Brain (organoid and tissue), 16 donors: ENCODE measurements at places on chromosomes 3 and 15.

DNA sequence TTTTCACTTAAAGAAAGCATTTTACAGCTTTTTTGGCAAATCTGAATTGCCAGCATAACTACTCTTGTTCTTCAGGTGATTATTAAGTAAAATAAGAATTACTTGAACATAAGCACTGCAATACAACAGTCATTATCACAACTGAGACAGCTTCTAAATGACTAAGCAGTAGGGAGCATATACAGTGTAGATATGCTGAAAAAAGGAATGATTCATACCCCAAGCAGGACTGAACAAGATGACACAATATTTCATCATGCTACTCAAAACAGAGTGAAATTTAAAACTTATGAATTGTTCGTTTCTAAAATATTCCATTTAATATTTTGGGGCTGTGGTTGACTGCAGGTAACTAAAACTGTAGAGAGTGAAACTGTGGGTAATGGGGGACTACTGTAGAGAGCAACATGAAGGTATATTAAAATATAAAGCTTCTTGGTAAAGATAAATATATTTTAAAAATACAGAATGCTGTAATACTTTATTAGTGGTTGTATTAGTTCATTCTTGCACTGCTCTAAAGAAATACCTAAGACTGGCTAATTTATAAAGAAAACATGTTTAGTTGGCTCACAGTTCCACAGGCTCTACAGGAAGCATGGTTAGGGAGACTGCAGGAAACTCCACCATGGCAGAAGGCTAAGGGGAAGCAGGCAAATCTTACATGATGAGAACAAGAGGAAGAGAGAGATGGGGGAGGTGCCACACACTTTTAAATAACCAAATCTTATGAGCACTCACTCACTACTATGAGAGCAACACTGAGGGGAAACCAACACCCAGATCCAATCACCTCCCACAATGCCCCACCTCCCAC, 84.8 kb downstream of the DCLK3 start:
- DNase-seq, result no peak

- DNase-seq, result no peak
These were observed 132.8 kb downstream of the OSBPL10 start for GRCh38 chr3:31848163-31848818.

DNA sequence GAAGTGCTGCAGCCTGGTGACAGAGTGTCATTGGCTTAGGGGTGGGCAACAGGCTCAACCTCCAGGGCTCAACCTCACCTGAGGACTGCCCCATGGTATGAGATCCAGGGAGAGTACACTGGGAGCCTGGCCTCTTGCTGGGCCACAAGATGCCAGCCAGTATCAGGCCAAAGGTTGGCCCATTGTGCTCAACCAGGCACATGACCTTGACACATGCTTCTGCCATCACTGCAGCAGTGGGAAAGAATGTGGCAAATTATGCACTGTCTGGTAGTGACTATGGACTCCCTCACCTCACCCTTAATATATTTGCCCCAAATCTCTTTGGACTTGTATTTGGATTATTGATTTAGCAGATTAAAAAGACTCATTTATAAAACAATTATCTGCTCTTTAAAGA, 233.9 kb upstream of the GOLGA6L4 start:
- DNase-seq, result no peak

- peak; percentile 91 for DNase-seq
These were observed 224.0 kb upstream of the RGMA start for GRCh38 chr15:93312891-93313486.

GRCh38 chr3:133874344-133874743, 21.3 kb downstream of the RAB6B start:
- no peak for DNase-seq

- DNase-seq, result no peak
These were observed 45.8 kb downstream of the CHP1 start for GRCh38 chr15:41276831-41277230.

DNA sequence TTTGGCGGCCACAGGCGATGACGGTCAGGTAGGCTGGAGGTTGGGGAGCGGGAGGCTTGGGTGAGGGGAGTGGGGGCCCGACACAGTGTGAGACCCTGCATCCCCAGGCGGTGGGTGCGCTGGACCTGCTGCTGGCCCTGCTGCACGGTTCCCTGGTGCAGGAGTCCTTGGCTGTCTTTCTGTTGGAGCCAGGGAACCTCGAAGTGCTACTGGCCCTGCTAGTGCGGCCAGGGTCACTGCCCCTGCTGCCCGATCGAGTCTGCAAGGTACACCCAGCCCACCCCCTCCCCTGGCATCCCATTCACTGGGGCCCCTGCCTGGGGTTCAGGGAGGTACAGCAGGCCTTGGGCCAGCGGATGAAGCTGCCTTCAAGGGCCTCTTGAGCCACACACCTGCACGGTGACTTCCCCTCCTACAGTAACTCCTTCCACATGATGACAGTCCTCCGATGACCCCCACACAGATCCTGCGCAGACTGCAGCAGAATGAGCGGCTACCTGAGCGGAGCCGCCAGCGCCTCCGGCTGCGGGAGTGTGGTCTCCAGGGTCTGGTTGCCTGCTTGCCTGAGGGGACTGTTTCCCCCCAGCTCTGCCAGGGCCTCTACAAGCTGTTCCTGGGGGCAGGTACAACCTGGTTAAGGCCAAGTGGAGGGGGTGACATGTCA, 19.5 kb downstream of the NBEAL2 start:
- no peak for DNase-seq

- no peak for DNase-seq
These were observed 85.1 kb downstream of the EFL1 start for GRCh38 chr15:82177291-82178010.

DNA sequence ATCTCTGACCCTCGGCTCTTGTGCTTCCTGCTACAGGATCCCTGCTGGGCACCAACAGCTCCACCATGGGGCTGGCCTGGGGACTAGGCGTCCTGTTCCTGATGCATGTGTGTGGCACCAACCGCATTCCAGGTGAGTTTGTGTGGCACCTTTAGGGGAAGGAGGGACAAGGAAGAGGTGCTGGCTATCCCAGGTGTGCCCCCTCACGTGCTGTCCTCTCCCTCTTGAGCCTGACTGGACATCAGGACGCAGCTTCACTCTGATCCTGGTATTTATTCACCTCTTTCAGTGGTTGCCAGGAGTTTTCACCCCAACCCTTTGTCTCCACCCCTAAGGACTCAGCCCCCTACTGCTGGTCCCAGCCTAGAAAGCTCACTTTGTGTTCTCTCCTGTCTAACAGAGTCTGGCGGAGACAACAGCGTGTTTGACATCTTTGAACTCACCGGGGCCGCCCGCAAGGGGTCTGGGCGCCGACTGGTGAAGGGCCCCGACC, 960 bp downstream of the THBS1 start:
- no peak for DNase-seq

GRCh38 chr3:194102436-194102835, 33.5 kb upstream of the HES1 start:
- no peak for DNase-seq

GRCh38 chr3:180290300-180290699, 253.6 kb upstream of the PEX5L start:
- no peak for DNase-seq

GRCh38 chr3:46019707-46020106, 7.6 kb downstream of the XCR1 start:
- no peak for DNase-seq

DNA sequence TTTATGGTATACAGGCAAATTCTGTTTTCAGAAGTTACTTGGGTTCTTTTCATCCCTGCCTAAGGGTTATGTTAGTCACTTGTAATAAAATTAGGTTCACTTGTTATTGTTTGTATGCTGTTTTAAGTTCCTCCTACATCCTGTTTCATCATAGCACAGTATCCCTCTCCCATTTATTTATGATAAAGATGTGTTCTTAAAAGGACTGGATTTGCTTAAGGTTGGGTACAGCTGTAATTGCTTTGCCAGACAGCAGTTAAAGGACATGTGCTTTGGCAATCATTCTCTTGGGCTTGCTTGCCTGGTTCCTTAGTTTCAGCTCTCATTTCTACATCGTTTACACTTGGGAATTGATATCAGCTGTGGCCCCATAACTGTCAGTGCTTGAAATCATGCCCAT, 11.7 kb downstream of the ATP2C1 start:
- no peak for DNase-seq

DNA sequence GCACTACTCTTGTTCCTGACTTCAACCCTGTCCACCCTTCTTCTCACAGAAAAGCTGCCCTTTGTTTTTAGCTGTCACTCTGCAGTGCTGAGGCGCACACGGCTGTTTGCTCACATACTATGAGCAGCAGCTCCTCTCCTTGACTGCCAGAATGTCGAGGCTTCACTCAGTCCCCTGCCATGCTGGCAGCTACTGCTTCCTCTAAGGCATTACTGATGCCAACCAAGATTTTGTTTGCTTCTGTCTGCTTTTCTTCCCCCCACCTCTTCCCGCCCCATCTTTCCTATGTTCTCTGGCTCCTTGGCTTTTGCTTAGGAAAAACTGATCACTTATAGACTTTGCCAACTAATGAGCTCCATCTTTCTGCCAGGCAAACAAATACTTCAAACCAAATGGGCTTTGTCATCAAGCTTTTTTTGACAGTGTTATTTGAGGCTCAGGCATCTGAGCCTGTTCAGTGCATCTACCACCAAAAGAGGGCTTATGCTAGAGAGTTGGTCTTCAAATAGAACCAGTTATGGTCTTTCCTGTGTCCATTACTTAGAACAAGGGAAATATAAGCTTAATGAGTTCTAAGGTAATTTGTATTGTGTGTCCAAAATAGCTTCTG, 81.0 kb downstream of the FBXL2 start:
- DNase-seq, result peak; percentile 7

DNA sequence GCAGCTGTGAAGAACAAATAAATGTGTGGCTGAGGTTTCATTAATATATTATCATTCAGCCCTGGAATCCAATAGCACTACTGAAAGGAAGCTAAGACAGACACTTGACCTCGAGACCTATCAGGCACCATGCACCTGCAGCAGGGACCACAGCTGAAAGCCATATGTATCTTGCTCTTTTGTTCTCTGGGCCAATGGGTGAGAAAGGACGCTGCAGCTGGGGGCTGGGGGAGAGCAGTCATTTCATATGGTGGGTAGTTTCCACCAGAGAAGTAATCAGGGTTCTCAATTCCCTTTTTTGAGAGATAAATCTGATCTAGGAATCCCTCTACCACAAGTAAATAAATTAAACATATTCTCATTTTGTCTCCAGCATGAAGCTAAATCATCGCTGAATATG, 225.6 kb upstream of the STRIT1 start:
- no peak for DNase-seq

DNA sequence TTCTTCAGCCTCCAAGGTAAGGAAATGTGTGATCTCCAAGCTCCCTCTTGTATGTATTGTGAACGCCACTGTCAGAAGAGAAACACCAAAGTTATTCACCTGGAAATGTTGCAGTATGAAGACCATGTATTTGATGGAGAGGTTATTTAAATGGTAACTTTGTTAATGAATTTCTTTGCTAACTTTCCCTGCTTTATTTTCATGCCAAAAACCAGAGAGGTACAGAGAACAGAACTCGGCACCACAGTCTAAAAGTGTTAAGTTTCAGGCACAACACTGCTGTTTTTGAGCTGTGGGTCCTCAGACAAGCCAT, 73.1 kb upstream of the TNFSF10 start:
- DNase-seq, result no peak

- DNase-seq, result no peak
These were observed 3.8 kb downstream of the USP3 start for GRCh38 chr15:63507878-63508818.

- no peak for DNase-seq
These were observed 17.1 kb downstream of the ARHGAP31 start for GRCh38 chr3:119311081-119311925.

DNA sequence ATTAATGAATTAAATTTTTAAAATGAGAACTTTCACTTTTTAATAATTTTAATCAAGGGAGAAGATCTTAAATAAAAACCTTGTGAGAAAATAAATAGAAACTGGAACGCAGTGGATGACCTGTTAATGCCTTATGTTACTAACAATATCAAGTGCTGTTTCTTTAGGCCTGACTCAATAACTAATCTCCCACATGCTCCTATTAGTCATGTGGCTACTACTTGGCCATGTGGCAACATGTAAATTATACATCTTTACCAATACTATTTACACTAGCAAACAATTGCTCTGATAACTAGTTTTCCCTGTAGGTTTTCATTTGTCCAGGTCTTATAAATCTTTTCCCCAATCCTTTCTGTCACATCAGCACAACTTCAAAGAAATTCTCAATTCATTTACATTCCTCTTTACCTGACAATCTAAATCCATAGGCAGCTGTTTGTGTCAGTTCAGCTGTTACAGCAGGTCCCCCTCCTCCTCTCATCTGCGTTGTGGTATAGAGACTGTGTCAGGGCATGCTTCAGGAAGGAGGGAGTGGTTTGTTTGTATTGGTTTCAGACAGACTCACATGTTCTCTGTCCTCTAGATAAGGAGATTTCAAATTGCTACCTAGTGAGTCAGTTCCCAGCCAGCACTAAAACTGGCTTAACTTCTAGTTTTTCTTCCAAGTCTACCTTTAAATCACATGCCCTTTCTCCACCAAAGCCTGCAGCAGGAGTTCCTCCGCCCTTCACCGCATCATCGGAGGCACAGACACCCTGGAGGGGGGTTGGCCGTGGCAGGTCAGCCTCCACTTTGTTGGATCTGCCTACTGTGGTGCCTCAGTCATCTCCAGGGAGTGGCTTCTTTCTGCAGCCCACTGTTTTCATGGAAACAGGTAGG, 11.3 kb upstream of the C3orf52 start:
- DNase-seq, result no peak

GRCh38 chr3:134817297-134817696, 22.2 kb downstream of the EPHB1 start:
- no peak for DNase-seq

DNA sequence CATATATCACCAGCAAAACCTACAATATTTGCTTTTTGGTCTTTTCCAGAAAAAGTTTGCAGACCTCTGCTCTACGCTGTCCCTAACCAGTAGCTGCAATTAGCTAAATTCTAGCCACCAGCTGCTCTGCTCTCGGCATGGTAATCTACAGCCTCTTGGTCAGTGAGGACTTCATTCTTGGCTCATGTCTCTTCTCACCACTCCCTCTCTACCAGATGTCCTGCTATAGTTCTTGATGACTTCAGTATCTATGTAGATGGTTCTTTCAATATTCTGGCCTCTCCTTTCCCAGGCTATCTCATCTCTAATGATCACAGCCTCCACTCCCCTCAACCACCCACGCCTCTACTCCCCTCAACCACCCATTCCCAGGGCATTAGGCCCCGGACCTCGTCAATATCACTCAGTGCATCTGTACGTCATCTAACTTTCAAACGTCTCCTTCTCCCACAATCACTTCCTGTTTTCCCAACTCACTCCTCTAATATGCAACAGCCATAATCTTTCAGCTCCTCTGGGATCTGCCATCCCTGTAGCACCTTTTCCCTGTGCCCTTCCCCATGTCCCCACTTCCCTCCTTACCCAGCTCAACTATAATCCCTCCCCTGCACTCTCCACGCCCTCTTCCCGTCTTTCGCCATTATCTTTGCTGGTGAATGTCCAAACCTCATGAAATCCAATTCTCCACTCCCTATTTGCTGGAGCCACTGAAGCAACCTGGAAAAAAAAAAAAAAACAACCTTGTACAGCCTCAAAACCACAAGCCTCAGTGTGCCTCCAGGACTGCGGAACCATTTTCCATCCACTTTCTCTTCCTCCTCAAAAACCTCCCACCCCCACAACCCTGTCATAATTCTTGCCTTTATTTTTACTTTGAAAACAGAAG, 429.4 kb upstream of the PROK2 start:
- no peak for DNase-seq
